ENCODE measurements at places on chromosomes 12 and 14. TPM values are rescaled to one million over a fixed set of nuclear protein-coding genes. Genes with fewer than 3 reads are reported as not detected.

The GLI1 gene
- total RNA-seq: 20.6 TPM

The CFAP54 gene
- total RNA-seq: 0.17 TPM

The NKX2-1 gene
- not detected for total RNA-seq

The GPR135 gene
- total RNA-seq: 1.1 TPM

The MYBPC1 gene
- not detected for total RNA-seq
